ENCODE measurements at places on chromosomes 13 and 19.

DNA sequence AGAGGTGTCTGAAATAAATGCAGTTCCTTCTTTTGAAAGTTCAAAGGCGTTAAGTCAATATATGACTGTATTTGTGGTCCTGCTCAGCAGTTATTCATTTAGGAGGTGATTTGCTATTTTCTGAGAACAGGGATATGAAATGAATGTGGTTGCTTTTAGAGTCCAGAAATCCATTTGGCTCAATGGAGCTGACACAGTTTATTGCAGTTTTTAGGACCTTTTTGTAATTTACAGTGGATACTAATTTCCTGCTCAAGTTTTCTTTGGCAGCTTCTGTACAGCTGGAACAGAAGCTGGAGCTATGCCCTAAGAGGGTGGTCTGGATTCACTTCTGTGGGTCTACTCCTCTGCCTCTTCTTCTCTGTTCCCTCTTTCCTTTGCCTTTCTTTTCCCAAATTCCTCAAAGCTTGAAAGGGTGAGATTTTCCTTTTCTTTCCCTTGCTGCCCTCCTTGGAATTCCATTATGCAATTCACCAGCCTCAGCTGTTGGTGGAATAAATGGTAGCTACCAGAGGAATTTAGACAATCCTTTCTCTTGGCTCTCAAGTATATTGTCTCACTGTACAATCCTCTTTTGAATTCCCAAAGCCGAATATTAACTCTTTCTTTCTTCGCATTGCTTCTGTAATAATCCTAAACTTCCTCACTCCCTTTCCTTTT is 39.9 kb downstream of the ITGBL1 start:
- DNase-seq = no peak

DNA sequence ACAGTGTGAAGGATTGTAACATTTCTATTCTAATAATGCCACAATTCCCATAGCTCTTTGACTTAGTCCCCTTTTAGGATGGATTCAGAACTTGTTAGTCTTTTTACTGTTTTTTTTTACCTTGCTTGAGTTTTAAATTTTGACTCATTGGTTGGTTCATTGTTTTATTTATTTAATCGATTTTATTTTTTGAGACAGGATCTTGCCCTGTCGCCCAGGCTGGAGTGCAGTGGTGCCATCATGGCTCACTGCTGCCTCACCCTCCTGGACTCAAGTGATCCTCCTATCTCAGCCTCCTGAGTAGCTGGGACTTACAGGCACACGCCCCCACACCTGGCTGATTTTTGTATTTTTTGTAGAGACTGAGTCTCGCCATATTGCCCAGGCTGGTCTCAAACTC is 5.1 kb upstream of the RNF113B start:
- no peak for DNase-seq

DNA sequence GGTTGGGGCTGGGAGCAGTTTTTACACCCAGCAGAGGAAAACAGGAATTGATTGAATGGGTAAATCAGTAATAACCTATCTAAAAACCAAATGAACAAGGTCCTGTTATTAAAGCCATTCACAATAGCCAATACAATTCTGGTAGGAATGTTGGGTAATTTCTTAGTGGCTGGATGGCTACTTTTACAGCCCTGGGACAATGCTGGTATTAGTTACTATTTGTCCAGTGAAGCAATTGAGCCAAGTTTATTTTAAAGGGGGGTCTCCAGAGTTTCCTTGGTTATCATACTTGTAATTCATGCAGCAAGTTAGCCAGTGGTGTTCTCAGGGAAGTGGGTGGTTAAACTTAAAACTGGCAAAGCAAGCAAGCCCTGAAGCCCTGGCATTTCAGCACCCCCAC is 92.3 kb upstream of the STARD13 start:
- no peak for DNase-seq

- no peak for DNase-seq
Measured at GRCh38 chr13:80873589-80873988, 532.7 kb upstream of the SPRY2 start.

DNA sequence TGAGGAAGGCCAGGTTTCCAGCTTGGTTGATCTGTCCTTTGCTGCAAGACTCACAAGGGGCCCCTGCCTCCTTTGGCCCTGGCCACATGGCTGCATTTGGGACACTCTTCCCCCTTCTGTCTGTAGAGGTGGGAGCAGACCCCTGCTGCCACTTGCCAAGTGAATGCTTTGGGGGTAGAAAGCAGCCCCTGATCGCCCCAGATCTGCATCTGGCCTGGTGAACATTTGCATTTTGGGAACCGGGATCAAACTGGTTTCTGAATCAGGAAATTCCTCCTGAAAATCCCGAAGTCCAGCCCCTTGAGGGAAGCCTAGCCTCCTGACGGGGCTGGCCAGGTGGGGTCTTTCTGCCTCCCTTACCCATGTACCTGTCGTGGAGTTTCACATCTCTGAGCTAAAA is 14.9 kb downstream of the DPF1 start:
- DNase-seq = no peak

DNA sequence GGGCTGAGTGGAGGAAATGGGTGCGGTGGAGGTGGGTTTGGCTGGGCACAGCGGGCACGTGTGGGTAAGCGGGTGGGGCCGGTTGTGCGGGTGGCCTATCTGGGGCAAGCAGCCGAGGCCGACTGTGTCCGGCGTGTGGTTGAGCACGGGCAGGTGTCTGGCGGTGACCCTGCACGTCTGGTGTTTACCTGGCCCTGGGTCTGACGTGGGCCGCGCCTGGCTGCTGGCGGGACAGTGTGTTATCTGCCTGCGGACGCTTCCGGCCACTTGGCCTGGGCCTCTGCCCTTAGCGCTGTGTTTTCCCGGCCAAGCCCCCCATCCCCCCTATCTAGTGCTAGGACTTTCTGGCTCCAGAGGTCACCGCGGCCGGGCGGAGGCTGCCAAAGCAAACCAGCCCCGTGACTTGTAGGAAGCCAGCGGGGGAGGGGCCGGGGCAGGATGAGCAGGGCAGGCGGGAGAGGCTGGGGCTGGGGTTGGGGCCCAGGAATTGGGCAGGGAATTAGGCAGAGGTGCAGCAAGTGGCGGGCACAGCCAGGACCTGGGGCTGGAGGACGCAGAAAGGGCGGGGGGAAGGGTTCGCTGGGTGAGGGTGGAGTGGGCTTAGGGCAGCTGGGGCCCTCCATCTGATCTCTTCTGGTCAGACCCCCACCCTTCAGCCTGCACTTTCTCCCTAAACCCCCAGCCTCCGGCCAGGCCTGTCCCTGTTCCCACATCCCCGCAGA is 534 bp upstream of the HPN start:
- DNase-seq = no peak

GRCh38 chr19:17797424-17798201 is 2.7 kb downstream of the B3GNT3 start:
- DNase-seq = no peak

DNA sequence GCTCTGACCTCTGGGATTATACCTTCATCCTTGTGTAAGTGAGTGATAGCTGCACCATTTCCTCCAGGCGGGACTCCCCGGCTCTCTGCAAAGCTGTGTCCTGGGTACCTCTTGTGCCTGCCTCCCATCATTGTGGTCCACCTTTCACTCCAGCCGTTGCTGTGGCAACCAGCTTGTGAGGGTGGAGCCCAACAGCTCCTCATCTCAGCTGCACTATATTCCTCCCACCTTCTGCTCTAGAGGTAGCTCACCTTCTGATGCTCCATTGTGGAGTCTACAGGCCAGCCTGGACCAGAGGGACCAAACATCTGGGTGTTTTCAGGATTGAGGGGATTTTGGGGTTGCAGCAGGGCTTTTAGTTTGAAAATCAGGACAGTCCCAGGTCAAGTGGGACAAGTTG is 708.2 kb downstream of the UQCRFS1 start:
- DNase-seq = no peak

GRCh38 chr13:30829145-30829832 is 76.8 kb upstream of the MEDAG start:
- no peak for DNase-seq

DNA sequence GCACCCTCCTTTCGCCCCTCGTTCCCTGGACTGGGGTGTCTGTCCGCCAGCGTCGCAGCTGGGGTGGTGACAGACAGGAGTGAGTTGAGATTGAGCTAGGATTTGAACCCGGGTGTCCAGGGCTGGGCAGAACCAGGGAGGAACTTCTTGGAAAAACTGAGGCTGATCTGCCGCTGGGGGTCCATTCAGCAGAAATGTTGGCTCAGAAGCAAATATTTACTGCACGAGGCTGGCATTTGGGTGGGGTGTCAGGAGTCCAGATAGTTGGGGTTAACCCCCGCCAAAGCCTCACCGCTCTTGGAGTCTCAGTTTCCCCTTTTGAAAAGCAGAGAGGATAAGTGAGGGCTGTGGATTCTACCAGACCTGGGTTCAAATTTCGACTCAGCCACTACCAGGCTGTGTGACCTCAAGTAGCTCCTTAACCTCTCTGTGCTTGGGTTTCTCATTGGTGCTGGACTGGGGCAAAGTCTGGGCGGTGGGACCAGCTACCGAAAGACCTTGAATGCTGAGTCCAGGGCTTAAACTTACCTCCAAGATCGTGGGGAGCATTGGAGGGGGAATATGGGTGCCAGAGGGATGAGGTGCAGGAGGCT is 20.9 kb downstream of the MAST3 start:
- no peak for DNase-seq

- DNase-seq = no peak
Measured at GRCh38 chr13:59247171-59247570, 916.6 kb downstream of the DIAPH3 start.

DNA sequence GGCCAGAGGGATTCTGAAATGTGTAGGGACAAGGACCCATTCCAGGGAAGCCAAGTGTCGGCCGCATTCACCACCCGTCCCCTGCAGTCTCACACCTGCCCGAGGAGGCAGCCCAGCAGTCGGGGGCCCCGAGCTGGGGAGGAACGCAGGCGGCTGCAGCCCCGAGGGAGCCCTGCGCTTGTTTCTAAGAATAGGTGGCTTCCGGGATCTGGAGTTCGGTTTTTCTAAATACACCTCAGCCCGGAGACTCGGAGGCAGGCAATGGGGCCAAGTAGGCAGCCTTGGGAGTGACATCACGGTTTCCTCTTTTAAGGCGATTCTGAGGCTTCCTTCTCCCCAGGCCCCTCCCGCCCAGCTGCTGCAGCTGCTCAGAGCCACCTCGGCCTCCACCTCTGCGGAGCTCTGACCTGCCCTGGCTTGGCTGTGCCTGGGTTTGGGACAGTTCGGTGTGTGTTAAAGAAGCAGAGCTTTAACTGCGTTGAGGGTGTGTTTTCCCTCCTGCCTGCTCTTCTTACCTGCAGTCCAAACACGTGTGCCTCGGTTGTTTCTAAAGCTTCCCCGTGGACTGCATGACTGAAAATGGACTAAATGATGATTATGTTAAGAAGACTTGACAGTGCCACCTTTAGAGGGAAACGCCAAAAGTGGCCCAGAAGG is 80.5 kb downstream of the COL4A2 start:
- no peak for DNase-seq

GRCh38 chr19:47305309-47305751 is 4.3 kb upstream of the C5AR1 start:
- peak; percentile 17 for DNase-seq

DNA sequence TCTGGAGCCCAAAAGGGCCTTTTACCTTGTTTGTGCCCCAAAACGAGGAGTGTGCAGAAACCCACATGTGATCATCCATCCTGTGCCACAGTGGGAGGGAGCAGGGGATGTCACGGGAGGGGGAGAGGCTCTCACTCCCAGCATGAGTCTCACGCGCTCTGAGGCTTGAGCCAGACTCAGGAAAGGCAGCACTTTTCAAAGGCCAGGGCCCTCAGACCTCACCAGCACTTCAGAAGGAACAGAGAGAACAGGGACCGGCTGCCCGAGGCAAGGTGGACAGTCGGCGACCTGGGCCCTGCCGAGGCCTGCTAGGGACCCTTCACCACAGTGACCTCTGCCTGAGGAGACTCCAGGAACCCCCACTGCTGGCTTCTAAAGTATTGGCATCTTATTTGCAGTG is 71.7 kb upstream of the WASF3 start:
- no peak for DNase-seq

- DNase-seq = no peak
Measured at GRCh38 chr19:29760752-29761502, 45.9 kb upstream of the C19orf12 start.

DNA sequence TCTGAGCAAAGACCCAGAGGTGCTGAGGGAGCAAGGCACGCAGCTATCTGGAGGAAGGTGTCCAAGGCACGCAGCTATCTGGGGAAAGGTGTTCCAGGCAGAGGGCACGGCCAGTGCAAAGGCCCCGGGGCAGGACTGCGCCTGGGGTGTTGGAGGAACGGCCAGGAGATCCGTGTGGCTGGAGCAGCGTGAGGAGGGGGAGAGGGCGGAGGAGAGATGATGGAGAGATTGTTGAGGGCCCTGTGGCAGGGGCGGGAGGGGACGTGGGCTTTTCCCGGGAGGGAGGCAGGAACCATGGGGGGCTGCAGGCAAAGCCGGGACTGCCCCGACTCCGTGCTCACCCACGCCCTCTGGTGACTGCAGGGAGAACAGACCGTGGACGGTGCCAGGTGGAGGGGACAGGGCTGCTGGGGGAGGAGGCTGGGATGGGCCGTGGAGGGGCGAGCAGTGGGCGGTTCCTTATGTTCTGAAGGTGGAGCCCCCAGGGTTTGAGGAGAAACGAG is 13.3 kb upstream of the MISP start:
- peak; percentile 44 for DNase-seq
